ENCODE measurements at places on chromosomes 1 and 21. TPM values are rescaled to one million over a fixed set of nuclear protein-coding genes. Genes with fewer than 3 reads are reported as not detected.
A peak's percentile ranks its signal among the peaks of the same experiment; 100 is the strongest.

DNA sequence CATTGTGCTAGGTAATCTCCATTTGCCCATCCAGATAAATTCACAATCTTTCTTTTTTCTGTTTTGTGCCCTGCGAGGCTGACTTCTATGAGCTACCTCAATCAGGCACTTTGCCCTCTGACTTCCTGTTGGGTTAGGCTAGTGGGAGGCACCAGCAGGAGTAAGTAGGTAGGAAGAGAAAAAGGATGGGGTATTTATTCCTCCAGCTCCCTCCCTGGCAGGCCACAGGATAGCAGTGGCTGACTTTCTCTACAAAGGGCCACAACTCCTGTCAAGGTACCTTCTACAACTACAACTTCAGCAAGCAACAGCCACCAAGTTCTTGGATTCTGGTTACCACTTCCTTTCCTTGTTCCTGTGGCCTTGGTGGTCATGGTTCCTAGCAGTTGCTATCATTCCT is 18.8 kb upstream of the GORAB start:
- no peaks in the 10 kb centered on the region for H3K36me3 ChIP-seq
- no peak overlapping the region for H3K4me3 ChIP-seq

The MYBPH gene
- not detected for total RNA-seq

The CD52 gene
- 5.7 TPM for total RNA-seq

DNA sequence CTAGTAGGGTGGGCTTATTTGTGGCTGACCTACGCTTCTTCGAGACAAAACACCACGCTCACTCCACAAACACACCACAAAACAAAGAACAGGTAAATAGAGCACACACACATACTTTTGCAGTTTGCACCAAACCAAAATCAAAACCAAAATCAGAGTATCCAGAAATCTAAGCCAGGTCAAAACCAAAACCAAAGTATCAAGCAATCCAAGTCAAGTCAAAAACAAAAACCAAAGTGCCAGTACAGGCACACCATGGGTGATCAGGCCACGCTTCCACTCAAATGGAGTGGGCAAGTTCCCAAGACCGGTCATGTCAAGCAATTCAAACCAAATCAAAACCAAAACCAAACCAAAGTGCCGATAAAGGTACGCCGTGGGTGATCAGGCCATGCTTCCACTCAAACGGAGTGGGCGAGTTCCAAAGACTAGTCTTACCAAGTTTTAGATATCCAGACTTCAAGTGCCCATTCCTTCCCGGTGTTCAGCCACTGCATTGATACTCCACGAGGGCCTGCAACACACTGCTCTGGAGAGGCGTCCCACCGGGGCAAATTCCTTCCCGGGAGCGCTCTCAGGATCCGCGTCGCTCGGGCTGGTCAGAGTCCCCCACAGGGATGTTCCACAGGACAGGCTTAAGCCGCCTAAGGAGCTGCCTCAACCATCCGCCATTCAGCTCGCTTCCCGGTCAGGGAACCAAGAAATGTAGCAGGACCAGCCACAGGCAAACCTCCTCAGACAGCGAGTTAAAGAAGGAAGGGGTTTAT is 169.1 kb downstream of the CDC7 start:
- H3K4me1 ChIP-seq, result no peaks in the 10 kb centered on the region
- no peaks in the 10 kb centered on the region for H3K27me3 ChIP-seq
- no peaks in the 10 kb centered on the region for H3K36me3 ChIP-seq
- no peak overlapping the region for H3K4me3 ChIP-seq

DNA sequence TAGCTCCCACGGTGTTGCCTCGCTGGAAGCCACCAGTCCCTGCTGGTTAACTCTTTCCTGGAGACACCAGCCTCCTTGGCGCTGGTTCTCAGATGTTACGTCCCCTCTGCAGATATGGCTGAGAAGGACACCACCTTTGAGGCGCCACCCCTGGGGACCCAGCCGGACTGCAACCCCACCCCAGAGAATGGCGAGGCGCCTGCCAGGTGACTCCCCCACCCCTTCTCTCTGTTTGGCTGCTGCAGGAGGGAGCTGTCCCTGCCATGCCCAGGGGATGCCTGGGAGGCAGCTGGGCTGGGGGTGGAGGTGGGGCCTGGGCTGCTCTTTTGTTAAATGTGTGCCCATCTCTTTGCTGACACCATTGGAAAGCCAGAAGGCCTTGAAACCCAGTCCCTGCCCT is 43.6 kb upstream of the TNFRSF1B start:
- H3K27me3 ChIP-seq, result no peaks in the 10 kb centered on the region
- H3K4me3 ChIP-seq, result no peak overlapping the region
- peaks cover 18% of the 10 kb centered on the region for H3K4me1 ChIP-seq

DNA sequence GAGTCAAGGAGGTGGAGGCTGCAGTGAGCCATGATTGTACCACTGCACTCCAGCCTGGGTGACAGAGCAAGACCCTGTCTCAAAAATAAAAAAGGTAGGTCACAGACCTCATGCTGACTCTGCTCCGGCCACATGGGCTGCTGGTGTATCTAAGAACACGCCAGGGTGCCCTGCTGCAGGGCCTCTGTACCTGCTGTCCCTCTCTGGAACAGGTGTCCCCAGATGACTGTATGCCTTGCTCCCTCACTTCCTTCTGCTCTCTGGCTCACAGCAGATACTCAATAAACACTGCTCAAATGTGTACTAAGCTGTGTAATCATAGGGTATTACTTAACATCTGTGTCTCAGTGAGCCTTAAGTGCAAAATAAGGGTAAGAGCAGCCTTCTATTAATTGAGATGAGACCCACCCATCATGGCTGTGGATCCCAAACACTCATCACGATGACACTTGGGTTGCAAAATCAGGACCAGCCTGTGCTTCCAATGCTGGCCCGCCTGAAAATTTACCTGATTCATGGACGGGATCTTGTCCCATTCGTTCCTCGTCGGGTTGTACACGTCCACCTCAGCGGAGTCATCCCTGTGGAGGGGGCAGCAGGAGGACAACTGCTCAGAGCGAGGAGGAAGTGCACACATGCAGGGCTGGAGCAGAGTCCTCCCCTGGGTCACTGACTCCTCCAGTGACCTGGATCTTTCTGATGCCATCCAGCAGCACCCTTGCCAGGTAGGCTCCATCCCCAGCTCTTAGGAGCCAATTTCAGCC is 7.5 kb downstream of the KLHL21 start:
- no peaks in the 10 kb centered on the region for H3K4me1 ChIP-seq
- H3K36me3 ChIP-seq, result peaks cover 87% of the 10 kb centered on the region

- H3K27ac ChIP-seq, result peak overlapping the region; percentile 64
- DNase-seq, result peak; percentile 47
- H3K36me3 ChIP-seq, result no peaks in the 10 kb centered on the region
- H3K27me3 ChIP-seq, result no peaks in the 10 kb centered on the region
Observed at GRCh38 chr1:203526130-203526529, 32.2 kb downstream of the OPTC start.

- H3K36me3 ChIP-seq, result no peaks in the 10 kb centered on the region
- H3K27ac ChIP-seq, result no peak overlapping the region
- no peak overlapping the region for H3K4me3 ChIP-seq
- no peak for DNase-seq
- no peaks in the 10 kb centered on the region for H3K27me3 ChIP-seq
- H3K4me1 ChIP-seq, result no peaks in the 10 kb centered on the region
Observed at GRCh38 chr1:223515926-223516325, 122.7 kb downstream of the CCDC185 start.

The ATAD3C gene
- 0.55 TPM for total RNA-seq

DNA sequence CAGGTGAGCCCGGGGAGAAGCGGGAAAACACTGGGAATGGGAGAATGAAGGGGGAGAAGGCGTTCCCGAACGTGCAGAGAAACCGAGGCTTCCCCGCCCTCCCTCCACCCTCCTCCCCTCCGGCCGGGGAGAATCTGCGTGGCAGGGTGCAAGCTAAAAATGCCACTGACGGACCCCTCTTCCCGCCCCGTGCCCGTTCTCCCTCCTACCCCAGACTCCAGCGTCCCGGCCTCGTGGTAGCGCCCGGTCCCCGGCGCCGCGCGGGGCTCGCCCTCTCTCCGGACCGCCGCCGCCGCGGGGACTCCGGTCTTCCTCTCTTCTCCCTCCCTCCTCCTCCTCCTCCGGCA is 81.6 kb upstream of the AK4 start:
- H3K4me1 ChIP-seq, result peaks cover 49% of the 10 kb centered on the region
- DNase-seq, result no peak
- peak overlapping the region; percentile 99 for H3K27ac ChIP-seq
- no peaks in the 10 kb centered on the region for H3K27me3 ChIP-seq

Data from sigmoid colon (tissue), 7 donors.